Fibroblast of skin of scalp (primary cell): ENCODE measurements at places on chromosomes 2 and 18.

GRCh38 chr2:11480406-11480805 is 14.4 kb upstream of the E2F6 start:
- DNase-seq: no peak

- no peak for DNase-seq
Observed at GRCh38 chr2:129302106-129302505, 677.4 kb upstream of the RAB6C start.

DNA sequence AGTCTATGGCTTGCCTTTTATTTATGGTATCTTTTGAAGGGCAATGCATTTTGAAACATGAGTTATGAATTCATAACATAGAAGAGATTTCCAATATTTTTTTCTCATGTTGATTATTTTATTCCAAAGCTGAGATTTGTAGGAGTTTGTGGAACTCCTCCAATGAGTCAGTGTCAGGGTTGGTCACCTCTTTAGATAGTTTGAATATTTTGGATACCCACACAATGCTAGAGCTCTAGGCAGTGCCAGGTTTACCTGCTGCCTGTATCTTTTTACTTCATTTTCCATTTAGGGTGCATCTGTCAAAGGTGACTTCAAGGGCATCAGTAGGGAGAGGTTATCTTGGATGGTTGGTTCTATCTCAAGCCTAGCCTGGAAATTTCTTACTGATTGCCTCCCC is 152.7 kb downstream of the CERS6 start:
- no peak for DNase-seq

- DNase-seq: no peak
Observed at GRCh38 chr2:24075259-24075658, 867 bp downstream of the SF3B6 start.

DNA sequence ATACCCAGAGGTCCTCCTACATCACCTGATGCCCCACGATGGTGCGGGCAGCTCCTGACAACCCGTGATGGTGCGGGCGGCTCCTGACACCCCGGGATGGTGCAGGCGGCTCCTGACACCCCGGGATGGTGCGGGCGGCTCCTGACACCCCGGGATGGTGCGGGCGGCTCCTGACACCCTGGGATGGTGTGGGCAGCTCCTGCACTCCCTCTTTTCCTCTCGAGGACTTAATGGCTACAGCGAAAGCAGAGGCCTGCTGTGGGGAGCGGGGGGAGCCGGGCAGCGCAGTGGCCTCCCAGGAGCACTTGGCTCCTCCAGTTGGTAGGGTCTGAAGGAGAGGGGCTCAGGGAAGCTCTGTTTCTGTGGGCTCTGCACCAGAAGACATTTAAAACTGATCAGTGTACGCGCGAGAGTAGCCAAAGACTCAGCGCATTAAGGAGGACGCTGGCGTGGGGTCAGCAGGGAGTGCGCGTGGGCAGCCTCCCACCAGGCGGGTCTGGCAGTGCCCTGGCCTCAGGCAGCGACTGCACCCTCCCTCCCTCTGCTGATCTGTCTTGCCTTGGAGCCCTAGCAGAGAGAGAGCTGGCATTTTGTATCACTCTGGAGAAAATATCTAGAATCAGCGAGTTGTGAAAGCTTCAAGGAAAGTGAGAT is 464.5 kb upstream of the MYT1L start:
- DNase-seq: no peak

GRCh38 chr2:205868773-205869333 is 186.6 kb downstream of the NRP2 start:
- DNase-seq: peak; percentile 91

GRCh38 chr2:237744613-237745249 is 53.8 kb upstream of the RBM44 start:
- peak; percentile 56 for DNase-seq

- DNase-seq: no peak
Observed at GRCh38 chr2:84940831-84941412, 30.0 kb upstream of the KCMF1 start.

DNA sequence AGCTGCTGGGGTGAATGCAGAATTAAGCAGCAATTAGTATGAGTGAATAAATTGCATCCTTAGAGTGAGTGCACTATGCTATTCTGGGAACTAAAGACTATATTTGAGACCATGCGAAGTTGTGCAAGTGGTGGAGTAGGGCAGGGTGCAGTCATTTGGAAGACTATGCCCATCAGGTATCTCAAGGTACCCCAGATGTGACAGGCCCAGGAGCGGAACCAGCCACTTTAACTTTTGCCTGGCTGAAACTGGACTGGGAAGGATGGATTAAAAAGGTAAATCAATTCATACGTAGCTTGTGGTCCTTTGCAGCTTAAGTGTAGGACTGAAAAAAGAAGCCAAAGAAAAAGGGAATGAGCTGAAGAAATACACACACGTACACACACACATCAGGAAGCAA is 1.7 kb downstream of the KYNU start:
- no peak for DNase-seq

DNA sequence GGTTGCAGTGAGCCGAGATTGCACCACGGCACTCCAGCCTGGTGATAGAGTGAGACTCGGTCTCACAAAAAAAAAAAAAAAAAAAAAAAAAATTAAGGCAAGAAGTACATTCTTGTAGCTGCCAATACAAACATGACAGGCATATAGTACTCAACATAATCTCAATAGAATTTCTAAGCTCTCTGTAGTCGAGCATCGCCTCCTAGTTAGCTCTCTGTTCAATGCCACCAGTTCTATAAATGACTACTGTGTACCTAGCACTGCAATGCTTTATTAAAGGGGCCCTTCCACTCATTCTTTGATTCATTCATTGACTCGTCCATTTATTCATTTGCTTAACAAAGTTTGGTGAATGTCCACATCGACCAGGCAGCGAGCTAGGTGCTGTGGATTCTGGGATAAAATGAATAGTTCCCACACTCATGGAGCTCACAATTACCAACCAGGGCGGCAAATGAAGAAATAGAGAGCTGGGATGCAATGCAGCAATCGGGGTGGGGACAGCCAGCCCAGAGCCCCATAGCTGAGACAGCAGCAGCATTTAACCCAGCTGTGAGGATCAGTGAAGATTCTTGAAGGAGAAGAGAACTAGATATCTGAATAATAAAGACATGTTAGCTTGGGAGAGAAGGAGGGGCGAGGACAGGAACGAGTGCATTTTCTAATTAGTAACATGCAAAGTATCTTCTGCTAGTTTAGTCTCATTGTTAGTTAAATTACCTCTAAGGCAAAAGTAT is 349.8 kb downstream of the LPIN1 start:
- DNase-seq: no peak

DNA sequence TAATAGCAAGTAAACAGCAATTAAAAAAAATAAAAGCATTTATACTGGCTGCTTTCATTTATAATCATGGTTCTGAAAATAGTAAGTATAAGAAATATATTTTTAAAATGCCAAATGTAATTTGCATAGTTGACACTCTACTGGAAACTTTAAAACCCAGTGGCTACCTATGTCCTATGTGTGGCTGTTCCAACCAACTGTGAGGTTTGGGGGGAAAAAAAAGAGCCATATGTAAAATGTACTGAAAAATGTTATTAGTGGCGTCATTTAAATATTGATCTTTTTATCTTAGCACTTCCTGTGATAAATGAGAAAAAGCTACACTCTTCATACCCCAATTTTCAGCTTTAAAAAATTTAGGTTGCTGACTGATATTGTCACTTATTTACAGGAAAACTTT is 270.7 kb downstream of the TCF4 start:
- DNase-seq: no peak

GRCh38 chr2:226299771-226300170 is 499.8 kb downstream of the IRS1 start:
- DNase-seq: no peak

GRCh38 chr2:28362991-28363521 is 29.6 kb upstream of the FOSL2 start:
- no peak for DNase-seq
